ENCODE measurements at places on chromosomes 2 and 18.

- no peak for DNase-seq
These were observed 4.3 kb downstream of the NLRC4 start for GRCh38 chr2:32260376-32260775.

DNA sequence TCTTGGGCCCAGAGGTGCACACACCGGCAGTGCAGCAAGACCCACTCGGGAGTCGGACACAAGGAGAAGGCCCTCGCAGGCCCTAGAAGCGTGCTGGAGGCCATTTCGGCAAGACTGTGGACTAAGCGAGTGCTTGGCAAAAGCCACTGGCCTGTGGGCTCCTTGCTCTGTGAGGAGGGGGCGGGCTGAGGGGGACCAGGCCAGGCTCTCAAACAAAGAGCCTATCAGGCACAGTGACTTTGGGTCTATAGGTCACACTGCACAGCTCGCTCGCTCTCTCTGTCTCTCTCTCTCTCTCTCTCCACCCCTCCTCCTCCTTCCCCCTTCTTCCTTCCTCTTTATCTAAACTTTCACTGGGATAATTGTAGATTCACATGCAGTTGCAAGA, 23.6 kb upstream of the ZCCHC2 start:
- DNase-seq, result no peak

DNA sequence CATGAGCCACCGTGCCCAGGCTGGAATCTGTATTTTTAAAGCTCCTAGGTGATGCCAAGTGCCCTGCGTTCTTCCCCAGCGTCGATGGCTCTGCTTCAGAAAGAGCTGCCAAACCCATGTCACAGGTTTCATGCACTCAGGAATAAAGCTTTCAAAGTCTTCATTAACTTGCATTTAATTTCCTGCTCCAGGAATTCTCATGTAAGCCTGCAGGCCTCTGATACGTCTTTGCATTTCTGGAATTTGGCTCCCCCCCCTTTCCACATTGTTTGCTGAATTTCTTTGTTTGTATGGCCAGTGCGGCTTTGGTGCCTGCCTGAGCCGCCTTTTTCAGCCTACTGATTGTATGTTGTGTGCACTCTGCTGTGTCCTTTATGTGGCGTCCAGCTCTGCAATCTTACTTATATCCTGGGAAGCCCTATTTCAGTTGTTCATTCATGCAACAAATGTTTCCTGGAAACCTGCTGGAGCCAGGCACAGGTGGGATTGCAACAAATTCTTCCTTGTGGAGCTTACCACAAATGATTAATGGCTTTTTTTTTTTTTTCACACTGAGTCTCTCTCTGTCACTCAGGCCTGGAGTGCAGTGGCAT, 17.9 kb upstream of the OTOF start:
- DNase-seq, result no peak

- no peak for DNase-seq
These were observed 179.6 kb downstream of the TPGS2 start for GRCh38 chr18:36649205-36649604.

DNA sequence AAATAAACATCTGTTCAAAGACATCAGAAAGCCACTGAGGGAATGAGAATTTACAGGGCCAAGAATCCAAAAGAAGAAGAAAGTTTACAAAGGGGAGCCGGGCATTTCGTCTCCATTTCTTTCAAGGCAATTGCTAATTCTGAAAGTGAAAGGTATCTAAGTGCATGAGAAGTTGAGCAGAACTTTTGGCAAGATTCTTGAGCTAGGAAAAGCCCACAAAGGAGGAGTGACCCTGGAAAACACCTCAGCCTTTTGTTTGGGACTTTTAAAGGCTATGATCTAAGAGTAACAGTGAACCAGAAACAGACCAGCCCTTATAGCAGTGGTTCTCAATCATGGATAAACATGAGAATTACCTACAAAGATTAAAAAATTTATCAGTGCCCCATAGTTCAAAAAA, 87.4 kb downstream of the MDH1 start:
- DNase-seq, result no peak

GRCh38 chr18:58639751-58640427, 11.0 kb upstream of the ALPK2 start:
- peak; percentile 27 for DNase-seq

- DNase-seq, result peak; percentile 91
These were observed 20.5 kb upstream of the KIF1A start for GRCh38 chr2:240840435-240841060.

DNA sequence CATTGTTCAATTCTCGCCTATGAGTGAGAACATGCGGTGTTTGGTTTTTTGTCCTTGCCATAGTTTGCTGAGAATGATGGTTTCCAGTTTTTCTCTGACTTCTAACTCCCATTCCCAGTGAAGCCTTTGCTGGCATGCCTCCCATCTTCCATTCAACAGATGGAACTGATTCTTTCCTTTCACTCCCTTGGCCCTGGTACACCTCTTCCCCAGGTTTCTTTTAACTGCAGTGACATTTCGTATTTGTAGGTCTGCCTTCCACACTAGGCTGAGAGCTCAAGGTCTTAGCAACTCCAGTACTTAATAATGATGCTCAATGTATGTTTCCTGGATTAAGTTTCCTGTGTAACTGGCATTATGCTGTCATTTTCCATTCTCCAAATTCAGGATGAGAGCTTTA, 48.5 kb downstream of the GAREM1 start:
- no peak for DNase-seq

- DNase-seq, result peak; percentile 51
These were observed 68.4 kb upstream of the CTDP1 start for GRCh38 chr18:79611040-79611681.

DNA sequence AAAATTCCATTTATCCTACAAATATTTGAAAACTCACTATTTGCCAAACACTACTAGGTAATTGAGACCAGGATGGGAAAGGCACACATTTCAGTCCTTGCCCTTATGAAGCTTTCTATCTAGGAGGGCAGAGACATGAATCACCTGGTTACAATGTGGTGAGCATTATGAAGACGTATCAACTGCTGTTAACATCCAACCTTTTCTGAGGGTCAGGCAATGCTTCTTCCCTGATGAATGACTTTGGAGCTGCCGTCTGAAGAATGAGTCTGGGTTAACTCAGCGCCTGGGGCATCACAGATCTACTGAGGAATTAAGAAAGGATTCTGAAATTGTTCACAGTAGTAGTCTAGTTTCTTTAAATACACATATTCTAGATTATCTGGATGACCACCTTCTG, 62.1 kb upstream of the NOSTRIN start:
- DNase-seq, result no peak

DNA sequence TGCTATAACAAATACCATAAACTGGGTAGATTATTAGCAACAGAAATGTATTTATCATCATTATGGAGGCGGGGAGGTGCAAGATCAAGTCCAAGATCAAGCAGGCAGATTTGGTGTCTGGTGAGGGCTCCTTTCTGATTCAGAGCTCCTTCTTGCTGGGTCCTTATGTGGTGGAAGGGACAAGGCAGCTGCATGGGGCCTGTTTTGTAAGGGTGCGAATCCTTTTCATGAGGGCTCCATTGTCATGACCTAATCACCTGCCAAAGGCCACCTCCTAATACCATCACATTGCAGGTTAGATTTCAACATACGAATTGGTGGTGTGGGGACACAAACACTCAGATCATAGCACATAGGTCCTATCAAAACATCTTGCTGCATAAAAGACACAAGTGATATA, 84.4 kb upstream of the CCDC150 start:
- no peak for DNase-seq

DNA sequence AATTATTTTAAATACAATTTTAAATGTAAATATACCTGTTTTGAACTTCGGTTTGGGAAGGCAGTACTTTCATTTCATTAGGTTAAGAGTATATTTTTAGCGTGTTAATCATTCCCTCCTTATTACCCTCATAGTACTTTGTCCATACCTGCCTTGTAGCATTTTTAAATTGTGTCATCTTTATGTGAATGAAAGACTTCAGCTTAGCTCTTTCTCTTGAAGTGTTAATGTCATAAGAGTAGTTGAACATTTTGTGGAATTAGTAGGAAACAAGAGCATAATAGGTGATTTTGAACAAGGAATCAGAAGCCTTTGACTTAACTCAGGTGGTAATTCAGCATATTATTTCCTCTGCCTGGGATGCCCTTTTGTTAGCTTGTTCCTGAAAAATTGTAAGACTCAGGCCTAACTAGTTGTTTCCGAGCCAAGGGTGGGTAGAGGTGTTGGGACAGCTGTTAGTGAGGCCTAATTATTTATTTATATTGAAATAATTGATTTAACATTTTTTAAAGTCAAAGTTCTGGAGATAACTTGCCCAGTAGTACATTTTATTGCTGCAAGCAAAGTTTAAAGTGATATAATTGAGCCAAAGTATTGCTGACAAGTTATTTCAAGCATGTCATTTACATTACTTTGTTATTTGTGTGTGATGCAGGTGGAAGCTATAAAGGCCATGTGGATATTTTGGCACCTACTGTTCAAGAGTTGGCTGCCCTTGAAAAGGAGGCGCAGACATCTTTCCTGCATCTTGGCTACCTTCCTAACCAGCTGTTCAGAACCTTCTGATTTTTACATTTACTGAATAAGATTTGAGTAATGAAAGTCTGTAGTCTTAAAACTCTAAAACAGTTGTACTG, 38.7 kb downstream of the DDX1 start:
- no peak for DNase-seq

DNA sequence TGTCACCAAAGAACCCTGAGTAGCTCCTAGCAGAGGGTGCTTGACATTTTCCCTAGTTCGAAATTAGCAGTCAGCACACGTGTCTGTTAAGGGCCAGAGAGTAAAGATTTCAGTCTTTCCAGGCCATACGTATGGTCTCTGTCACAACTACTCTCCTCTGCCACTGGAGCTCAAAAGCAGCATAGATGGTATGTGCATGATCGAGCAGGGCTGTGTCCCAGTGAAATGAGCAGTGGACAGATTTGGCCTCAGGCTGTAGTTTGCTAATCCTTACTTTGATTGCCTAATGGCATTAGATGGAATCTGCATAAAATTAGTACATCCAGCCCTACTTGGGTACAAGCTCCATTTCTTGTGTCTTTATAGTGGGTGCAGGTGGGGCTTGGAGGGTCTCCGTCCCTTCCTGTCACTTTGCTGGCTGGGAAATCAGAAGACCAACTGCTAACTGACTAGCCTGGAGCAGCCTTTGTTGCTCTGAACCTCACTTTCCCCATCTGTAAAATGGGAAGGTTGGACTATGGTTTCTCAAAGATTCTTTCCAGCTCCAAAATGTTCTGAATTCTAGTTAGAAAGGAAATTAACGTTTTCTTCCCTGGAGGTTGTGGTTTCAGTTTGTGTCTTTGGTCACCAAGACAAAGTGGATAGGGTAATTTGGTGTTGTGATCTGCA, 108.5 kb downstream of the GLI2 start:
- DNase-seq, result no peak

GRCh38 chr2:172865422-172865821, 129.8 kb downstream of the RAPGEF4 start:
- no peak for DNase-seq

DNA sequence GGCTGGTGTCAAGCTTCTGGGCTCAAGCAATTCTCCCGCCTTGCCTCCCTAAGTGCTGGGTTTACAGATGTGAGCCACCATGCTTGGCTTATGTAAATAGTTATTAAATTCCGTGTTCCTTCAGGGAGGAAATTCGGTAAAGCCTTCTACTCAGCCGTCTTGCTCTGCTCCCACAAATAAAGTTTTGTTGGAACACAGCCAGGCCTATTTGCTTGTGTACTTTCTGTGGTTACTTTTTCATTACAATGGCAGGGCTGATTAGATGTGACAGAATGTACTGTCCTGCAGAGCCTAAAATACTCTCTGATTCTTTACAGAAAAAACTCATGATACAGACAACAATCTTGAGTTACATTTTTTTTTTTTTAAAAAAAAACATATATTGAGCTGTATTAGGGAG, 68.8 kb upstream of the TACR1 start:
- no peak for DNase-seq

DNA sequence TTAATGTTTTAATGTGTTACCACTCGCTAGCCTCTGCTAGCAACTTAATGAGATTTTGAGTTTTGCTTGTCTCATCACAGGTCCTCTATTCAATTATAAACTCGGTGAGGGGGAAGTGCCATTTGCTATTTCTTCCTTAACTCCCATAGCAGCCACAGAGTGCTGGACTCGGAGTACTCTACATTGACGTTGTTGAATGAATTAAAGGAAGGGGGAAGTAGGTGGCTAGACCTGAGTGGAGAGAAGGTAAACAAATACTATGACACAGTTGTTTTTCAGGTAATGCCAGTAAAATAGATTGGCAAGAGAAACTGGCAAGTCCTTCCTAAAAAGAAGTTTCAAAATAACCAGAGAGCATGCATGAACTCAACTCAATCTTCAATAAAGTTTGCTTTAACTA, 339.3 kb downstream of the HRH4 start:
- no peak for DNase-seq

- DNase-seq, result no peak
These were observed 632.5 kb downstream of the BCL11A start for GRCh38 chr2:59920961-59921360.

DNA sequence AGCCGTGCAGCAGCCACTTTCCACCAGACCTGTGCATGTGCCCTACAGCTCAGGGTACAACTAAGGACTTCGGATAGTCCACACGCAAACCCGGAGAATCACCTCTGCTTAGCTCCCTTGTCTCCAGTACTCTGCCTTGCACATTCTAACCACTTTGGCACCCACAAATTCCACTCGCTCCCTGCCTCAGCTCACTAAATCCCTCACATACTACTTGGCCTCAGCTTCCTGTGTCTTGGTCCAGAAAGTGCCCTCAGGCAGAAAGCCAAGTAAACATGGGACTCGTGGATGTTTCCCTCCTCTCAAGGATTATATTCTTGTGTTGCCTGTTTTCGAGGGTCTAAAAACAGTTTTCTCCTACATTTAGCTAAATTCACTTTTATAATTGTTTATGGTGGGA, 157.8 kb upstream of the DAPL1 start:
- DNase-seq, result no peak

DNA sequence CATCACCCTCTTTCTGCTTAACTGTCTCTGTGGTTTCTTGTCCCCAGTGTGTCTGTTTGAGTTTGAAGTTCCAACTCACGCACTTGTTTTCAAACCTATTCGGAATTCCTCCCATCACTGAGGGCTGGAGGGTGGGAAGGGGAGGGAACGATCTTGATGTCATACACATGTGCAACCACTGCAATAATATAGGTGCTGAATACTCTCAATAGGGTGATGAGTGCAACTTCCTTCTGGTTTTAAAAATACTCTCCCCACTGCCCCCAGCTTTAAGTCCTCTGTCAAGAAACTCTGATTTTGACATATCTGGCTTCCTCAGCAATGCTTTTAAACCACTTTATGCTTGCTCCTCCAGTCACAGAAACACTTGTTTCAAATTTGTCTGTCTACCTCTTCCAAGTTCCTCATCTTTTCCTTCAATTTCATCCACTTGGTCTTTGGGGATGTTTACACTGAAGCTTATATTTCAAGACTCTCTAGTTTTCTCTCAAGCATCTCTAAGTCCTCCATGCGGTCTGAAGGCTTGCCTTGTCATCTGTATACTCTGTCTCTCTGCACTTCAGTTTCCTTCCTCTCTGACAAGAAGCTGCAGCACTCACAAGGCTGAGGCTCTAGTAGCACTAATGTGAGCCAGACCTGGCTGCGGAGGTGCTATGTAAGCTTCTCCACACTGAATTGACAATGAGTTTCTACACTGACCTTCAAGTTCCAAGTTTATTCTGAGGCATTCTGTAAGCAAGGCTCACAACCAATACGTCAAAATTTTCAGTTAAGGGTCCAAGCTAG, 422.3 kb downstream of the ZEB2 start:
- DNase-seq, result no peak

- peak; percentile 83 for DNase-seq
These were observed 35.3 kb upstream of the PPP1CB start for GRCh38 chr2:28716265-28716865.

Measured in hepatic stellate cell (primary cell).